Posterior cingulate gyrus (tissue), 11 donors: ENCODE measurements at places on chromosomes 1 and 21.

DNA sequence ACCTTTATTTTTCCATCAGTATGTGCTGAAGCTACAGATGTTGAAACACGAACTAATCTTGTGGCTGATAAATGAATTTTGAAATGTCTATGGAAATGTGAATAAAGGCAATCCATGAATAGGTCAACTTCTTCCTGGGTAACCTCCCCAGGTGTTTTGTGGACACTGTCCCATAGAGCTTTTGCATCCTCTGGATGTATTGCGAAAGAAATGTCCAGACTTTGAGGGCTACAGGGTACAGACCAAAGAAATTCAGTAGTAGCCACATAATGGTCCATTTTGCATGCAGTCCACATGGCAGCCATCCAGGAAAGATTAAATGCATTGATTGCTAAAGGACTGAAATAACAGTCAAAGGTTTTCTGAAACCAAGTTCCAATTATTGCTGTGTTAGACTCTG is 21.5 kb upstream of the DARS2 start:
- DNase-seq: no peak

DNA sequence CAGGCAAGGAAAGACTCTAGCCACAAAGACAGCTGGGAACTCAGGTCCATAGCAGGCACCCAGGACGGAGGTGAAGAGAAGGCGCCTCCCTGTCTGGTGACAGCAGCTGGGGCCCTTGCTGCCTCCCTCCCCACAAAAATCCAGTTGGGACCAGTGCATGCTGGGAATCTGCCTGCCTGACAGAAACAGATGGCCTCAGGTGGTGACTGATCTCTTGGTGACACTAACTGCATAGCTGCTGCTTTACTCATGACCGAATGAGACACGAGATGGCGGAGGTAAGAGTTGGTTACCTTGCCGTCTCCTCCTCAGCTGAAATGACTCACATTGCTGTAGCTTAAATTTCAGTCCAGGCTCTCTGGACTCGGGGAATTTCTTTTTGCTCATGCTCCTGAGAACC is 130.3 kb downstream of the FGGY start:
- no peak for DNase-seq

DNA sequence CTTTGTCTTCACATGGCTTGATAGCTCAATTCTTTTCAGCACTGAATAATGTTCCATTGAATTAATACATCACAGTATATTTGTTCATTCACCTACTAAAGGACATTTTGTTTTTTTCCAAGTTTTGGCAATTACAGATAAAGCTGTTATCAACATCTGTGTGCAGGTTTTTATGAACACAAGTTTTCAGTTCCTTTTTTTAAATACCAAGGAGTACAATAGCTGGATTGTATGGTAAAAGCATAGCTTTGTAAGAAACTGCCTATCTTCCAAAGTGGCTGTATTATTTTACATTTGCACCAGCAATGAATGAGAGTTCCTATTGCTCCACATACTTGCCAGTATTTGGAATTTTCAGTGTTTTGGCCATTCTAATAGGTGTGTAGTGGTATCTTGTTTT is 4.8 kb upstream of the MCOLN2 start:
- DNase-seq: no peak

- no peak for DNase-seq
Measured at GRCh38 chr1:29452463-29453230, 216.3 kb downstream of the PTPRU start.
